GM23338 (cell line): ENCODE measurements at places on chromosomes 1 and 21. TPM values are rescaled to one million over a fixed set of nuclear protein-coding genes. Genes with fewer than 3 reads are reported as not detected.
A peak's percentile ranks its signal among the peaks of the same experiment; 100 is the strongest.

GRCh38 chr21:34726627-34727337 lies 58.0 kb downstream of the CLIC6 start:
- no peaks in the 10 kb centered on the region for H3K4me1 ChIP-seq
- no peaks in the 10 kb centered on the region for H3K27me3 ChIP-seq
- no peak overlapping the region for H3K27ac ChIP-seq
- no peak overlapping the region for H3K4me3 ChIP-seq
- H3K36me3 ChIP-seq = no peaks in the 10 kb centered on the region

CHI3L2 gene
- not detected in 2 replicates for total RNA-seq

DPM3 gene
- total RNA-seq = 13.6 and 19.2 TPM in 2 replicates

GRCh38 chr1:164576291-164577271 lies 17.6 kb downstream of the PBX1 start:
- H3K27ac ChIP-seq = peak overlapping the region; percentile 91
- peak overlapping the region; percentile 54 for H3K4me3 ChIP-seq
- peak; percentile 70 for DNase-seq
- no peaks in the 10 kb centered on the region for H3K36me3 ChIP-seq
- no peaks in the 10 kb centered on the region for H3K27me3 ChIP-seq
- peaks cover 66% of the 10 kb centered on the region for H3K4me1 ChIP-seq

- H3K4me3 ChIP-seq = no peak overlapping the region
- no peaks in the 10 kb centered on the region for H3K27me3 ChIP-seq
These were observed 741.1 kb upstream of the B3GALT2 start for GRCh38 chr1:193927550-193927949.

GRCh38 chr21:26939601-26940111 lies 27.2 kb downstream of the ADAMTS5 start:
- no peak overlapping the region for H3K27ac ChIP-seq
- no peak for DNase-seq
- 0 out of 2 replicates have a peak, but pooled peaks cover 4% of the 10 kb centered on the region for H3K4me1 ChIP-seq
- no peak overlapping the region for H3K4me3 ChIP-seq
- no peaks in the 10 kb centered on the region for H3K27me3 ChIP-seq
- no peaks in the 10 kb centered on the region for H3K36me3 ChIP-seq

- H3K4me1 ChIP-seq = peaks cover 11% of the 10 kb centered on the region; the same call in 1 of the 2 replicates
- H3K4me3 ChIP-seq = no peak overlapping the region
- no peaks in the 10 kb centered on the region for H3K27me3 ChIP-seq
- peak overlapping the region; percentile 72 for H3K27ac ChIP-seq
These were observed 35.3 kb upstream of the CACYBP start for GRCh38 chr1:174964261-174964971.

GRCh38 chr1:226033582-226033981 lies 28.9 kb upstream of the H3-3A start:
- no peak for DNase-seq
- no peaks in the 10 kb centered on the region for H3K27me3 ChIP-seq
- H3K4me3 ChIP-seq = no peak overlapping the region
- no peaks in the 10 kb centered on the region for H3K4me1 ChIP-seq
- no peaks in the 10 kb centered on the region for H3K36me3 ChIP-seq

TMEM82 gene
- total RNA-seq = not detected in 2 replicates

GRCh38 chr1:5576011-5576672 lies 416.1 kb downstream of the NPHP4 start:
- H3K4me3 ChIP-seq = no peak overlapping the region
- DNase-seq = no peak
- no peaks in the 10 kb centered on the region for H3K27me3 ChIP-seq
- H3K36me3 ChIP-seq = peaks cover 4% of the 10 kb centered on the region; the same call in 1 of the 2 replicates
- no peaks in the 10 kb centered on the region for H3K4me1 ChIP-seq

DNA sequence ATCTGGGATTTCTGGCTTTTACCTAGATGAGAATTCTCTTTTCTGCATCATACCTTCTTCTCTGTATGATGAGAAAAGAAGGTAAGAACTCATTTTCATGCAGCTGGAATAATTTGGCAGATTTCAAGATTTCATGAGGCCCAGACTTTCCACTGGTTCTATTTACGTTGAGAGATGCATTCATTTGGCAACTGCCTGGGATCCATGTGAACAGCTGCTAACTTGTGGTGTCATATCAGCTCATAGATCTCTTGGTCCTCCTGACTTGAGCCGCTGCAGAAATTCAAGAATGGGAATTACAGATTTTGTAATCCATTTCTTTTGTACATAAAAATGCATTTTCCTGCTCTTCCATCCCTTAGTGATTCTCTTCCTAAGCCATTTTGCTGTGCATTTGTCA lies 17.1 kb upstream of the C1orf87 start:
- H3K27me3 ChIP-seq = no peaks in the 10 kb centered on the region
- H3K27ac ChIP-seq = no peak overlapping the region
- H3K36me3 ChIP-seq = no peaks in the 10 kb centered on the region
- no peak overlapping the region for H3K4me3 ChIP-seq

DNA sequence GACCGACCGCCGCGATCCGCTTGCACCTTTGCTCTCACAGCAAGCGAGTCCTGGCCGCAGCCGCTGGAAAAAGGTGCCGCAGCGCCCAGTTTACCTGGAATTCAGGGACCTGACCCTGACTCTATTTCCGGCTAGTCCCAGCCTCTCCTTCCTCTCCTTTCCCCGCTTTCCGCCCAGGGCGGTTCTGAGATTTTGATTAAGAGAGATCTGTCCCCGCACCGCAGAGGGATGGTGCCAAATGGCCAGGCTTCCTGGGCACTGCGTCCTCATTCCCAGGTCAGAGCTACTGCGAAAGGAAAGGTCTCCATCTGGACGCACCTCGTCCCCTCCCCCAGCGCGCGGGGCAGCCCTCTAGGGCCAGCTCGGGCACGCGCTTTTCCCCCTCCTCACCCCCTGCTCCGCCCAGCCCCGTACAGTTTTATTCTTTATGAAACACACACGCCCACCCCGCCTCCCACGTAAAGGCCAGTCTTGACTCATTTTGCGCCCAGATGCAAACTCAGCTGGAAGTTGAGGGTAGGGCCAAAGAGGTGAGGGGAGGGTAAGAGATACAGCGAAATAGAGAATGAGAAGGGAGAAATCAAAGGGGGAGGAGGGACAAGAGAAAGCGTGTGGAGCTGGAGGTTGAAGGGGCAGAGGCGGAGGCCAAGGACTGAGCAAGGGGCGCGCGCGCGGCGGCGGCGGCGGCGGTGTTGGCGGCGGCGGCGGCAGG lies 411.8 kb upstream of the ESRRG start:
- peak; percentile 71 for DNase-seq
- H3K4me1 ChIP-seq = peaks cover 41% of the 10 kb centered on the region
- H3K36me3 ChIP-seq = no peaks in the 10 kb centered on the region

GRCh38 chr1:61160526-61160925 lies 78.2 kb downstream of the NFIA start:
- no peak overlapping the region for H3K27ac ChIP-seq
- H3K27me3 ChIP-seq = no peaks in the 10 kb centered on the region
- 0 out of 2 replicates have a peak, but pooled peaks cover 8% of the 10 kb centered on the region for H3K4me1 ChIP-seq

IL23R gene
- total RNA-seq = not detected in 2 replicates

GRCh38 chr1:215551806-215552205 lies 15.3 kb upstream of the KCTD3 start:
- H3K36me3 ChIP-seq = no peaks in the 10 kb centered on the region
- DNase-seq = no peak
- H3K4me1 ChIP-seq = no peaks in the 10 kb centered on the region
- no peak overlapping the region for H3K27ac ChIP-seq
- no peak overlapping the region for H3K4me3 ChIP-seq
- H3K27me3 ChIP-seq = no peaks in the 10 kb centered on the region

DNA sequence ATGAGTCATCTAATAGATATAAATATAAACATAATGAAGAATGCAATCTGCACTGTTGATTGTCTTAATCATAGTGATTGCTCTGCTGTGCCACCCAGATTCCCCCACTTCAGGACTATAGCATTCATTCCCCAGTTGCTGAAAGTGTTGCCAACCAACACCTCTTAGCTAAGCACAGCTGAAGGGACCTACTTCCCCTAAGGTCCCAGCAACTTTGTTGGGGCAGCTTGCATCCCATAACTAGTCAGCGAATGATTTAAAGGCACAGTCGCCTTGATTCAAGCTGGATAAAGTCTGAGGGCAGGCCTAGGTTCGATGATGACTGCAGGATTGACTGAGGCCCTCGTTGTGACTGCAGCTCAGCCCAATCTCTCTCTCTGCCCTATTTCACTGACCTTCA lies 14.3 kb upstream of the RGS1 start:
- no peak overlapping the region for H3K4me3 ChIP-seq
- H3K27ac ChIP-seq = no peak overlapping the region
- H3K27me3 ChIP-seq = no peaks in the 10 kb centered on the region
- no peaks in the 10 kb centered on the region for H3K36me3 ChIP-seq
- H3K4me1 ChIP-seq = no peaks in the 10 kb centered on the region

DNA sequence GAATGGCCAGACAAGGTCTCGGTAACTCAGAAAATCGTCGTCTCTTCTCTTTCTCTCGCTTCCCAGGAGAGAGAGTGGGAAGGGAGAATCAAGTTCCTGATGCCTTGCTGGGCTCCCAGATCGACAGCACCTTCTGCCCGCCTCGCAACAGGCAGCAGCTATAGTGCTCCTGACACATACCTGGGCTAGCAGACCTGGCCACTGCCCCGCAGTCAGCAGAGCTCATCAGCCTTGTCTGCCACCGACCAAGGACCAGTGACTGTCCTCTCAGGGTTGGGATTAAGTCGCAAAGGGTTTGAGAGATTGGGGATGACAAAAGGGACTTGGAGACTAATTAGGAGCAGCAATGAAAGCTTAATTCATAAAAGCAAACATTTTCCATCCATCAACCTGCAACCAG lies 4.1 kb downstream of the RUNX3 start:
- H3K27me3 ChIP-seq = peaks cover 67% of the 10 kb centered on the region
- DNase-seq = no peak
- H3K4me1 ChIP-seq = peaks cover 38% of the 10 kb centered on the region
- H3K36me3 ChIP-seq = no peaks in the 10 kb centered on the region

DNA sequence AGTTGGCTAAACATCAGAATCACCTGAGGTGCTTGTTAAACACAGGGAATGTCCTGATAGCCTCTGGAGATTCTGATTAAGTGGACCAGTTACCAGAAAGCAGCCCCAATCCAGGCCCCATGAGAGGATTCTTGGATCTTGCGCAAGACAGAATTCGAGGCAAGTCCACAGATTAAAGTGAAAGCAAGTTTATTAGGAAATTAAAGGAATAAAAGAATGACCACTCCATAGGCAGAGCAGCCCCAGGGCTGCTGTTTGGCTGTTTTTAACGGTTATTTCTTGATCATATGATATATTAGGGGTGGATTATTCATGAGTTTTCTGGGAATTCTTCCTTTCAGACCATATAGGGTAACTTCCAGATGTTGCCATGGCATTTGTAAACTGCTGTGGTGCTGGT lies 176.2 kb downstream of the ROR1 start:
- no peak overlapping the region for H3K4me3 ChIP-seq
- H3K36me3 ChIP-seq = 0 out of 2 replicates have a peak, but pooled peaks cover 3% of the 10 kb centered on the region
- no peaks in the 10 kb centered on the region for H3K27me3 ChIP-seq
- H3K4me1 ChIP-seq = peaks cover 28% of the 10 kb centered on the region
- no peak overlapping the region for H3K27ac ChIP-seq

TMEM50A gene
- total RNA-seq = 71.4 and 74.9 TPM in 2 replicates

GRCh38 chr1:70675737-70676156 lies 264.7 kb downstream of the CTH start:
- no peak overlapping the region; the same call in 1 of the 2 replicates for H3K27ac ChIP-seq
- no peak overlapping the region for H3K4me3 ChIP-seq
- peak; percentile 79 for DNase-seq
- no peaks in the 10 kb centered on the region for H3K36me3 ChIP-seq

GRCh38 chr1:60969971-60970509 lies 112.3 kb upstream of the NFIA start:
- no peak overlapping the region for H3K4me3 ChIP-seq
- DNase-seq = peak; percentile 30
- H3K4me1 ChIP-seq = peaks cover 6% of the 10 kb centered on the region
- H3K27ac ChIP-seq = no peak overlapping the region
- H3K27me3 ChIP-seq = no peaks in the 10 kb centered on the region

- peak; percentile 76 for DNase-seq
- H3K36me3 ChIP-seq = no peaks in the 10 kb centered on the region
- no peak overlapping the region for H3K27ac ChIP-seq
- no peaks in the 10 kb centered on the region for H3K4me1 ChIP-seq
These were observed 56.2 kb downstream of the FCRL5 start for GRCh38 chr1:157496121-157496526.

DNA sequence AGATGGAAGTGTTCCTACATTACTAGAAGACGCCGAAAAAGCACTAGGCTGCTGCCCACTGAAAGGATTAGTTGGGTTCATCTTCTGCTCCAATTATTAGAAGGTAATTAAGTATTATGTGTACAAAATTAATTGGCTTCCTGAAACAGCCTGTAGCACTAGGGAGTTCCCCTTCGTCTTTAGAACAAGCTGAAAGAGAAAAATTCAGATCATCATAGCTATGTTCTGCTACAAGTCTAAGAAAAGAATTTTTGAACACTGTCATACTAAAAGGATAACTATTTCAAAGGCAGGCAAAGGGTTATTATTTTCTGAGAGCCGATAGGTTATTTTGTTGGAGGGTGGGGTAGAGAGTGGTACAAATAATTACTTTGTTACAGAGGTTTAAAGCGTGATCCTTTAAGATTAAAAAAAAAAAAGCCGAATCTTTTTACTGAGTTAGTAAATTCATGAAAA lies at the start of gene MCM3AP:
Gene MCM3AP (minus strand): TSS at position 406 of the 456 bp plus-strand sequence. CDS start 325 bp downstream, at position 81.
- H3K4me3 ChIP-seq = peak within 1 kb of the TSS; percentile 83
- H3K27ac ChIP-seq = peak within 1 kb of the TSS; percentile 96
- peaks cover 15% of the 10 kb centered on the region for H3K36me3 ChIP-seq
- no peaks in the 10 kb centered on the region for H3K27me3 ChIP-seq

GLMN gene
- total RNA-seq = 30.3 and 36.8 TPM in 2 replicates

- H3K27me3 ChIP-seq = no peaks in the 10 kb centered on the region
- no peak overlapping the region for H3K4me3 ChIP-seq
- no peaks in the 10 kb centered on the region for H3K36me3 ChIP-seq
- H3K27ac ChIP-seq = no peak overlapping the region
- no peak for DNase-seq
These were observed 104.3 kb downstream of the NPHP4 start for GRCh38 chr1:5887971-5888361.

RAB13 gene
- total RNA-seq = 38.0 and 38.6 TPM in 2 replicates

OLFML2B gene
- 3.7 and 4.3 TPM in 2 replicates for total RNA-seq

GRCh38 chr1:3482378-3482849 lies 27.9 kb downstream of the ARHGEF16 start:
- no peak overlapping the region for H3K4me3 ChIP-seq
- H3K27me3 ChIP-seq = no peaks in the 10 kb centered on the region
- H3K4me1 ChIP-seq = no peaks in the 10 kb centered on the region
- no peaks in the 10 kb centered on the region for H3K36me3 ChIP-seq
- peak; percentile 38 for DNase-seq
